CD8-positive, alpha-beta memory T cell (primary cell): ENCODE measurements at places on chromosomes 4 and X.

GRCh38 chr4:1258457-1258856 lies 9.5 kb upstream of the CTBP1 start:
- DNase-seq: no peak

GRCh38 chrX:54994099-54994498 lies at the start of gene PFKFB1:
PFKFB1 (minus strand) TSS chrX:54994188; CDS start chrX:54994007, 181 bp downstream.
- DNase-seq: no peak

GRCh38 chrX:530726-531610 lies 99.6 kb upstream of the SHOX start:
- DNase-seq: no peak

- no peak for DNase-seq
Observed at GRCh38 chr4:26322346-26322745, 1.5 kb downstream of the RBPJ start.

DNA sequence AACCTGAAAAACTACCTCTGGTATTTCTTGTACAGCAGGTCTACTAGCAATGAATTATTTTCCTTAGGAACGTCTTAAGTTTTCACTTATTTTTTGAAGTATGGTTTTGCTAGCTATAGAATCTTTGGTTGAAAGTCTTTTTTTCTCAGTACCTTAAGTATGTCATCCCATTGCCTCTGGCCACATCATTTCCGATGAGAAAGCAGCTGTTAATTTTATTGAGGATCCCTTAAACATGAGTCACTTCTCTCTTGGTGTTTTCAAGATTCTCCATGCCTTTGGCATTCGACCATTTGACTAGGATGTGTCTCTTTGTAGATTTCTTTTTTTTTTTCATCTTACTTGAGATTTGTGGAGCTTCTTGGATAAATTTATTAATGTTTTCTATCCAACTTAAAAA lies 803.8 kb upstream of the AMOT start:
- no peak for DNase-seq

DNA sequence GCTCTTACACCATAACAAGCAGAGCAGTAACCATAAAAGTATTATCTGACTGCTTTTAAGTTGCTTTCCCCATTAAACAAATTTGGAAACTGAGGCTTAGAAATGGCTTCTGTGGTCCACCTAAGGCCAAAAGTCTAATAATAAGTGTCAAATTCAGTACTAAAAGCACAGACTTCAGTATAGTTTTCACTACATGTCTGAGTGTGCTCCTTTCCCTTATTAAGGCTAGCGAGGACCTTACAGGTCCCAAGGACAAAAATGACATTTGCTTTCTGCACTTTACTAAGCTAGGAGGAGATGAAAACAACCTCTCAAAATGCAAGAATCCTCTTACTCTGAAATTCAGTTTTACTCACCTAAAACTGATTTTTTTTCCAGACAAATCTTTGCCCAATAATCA lies 127.2 kb downstream of the ENOX2 start:
- no peak for DNase-seq

GRCh38 chrX:153909024-153909979 lies 4.8 kb downstream of the AVPR2 start:
- DNase-seq: no peak

GRCh38 chr4:10034136-10034535 lies 12.8 kb upstream of the SLC2A9 start:
- no peak for DNase-seq
